ENCODE measurements at places on chromosomes 13 and 19.

DNA sequence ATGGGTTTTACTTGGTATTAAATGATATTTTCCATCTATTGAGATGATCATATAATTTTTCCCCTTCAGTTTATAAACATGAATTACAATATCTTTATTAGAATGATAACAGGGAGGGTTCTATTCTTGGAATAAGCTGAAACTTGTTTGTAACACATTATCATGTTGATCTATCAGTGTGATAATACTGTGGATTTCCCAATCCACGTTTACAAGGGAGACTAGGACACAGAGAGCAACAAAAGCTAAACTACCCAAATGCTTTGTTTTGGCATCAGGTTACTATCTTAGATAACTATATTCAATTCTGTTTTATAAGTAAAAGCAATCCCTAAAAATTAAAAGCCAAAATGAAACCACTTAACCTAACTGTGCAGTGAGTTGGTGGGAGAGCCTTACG, 92.5 kb downstream of the TUBGCP3 start:
- no peak for DNase-seq

DNA sequence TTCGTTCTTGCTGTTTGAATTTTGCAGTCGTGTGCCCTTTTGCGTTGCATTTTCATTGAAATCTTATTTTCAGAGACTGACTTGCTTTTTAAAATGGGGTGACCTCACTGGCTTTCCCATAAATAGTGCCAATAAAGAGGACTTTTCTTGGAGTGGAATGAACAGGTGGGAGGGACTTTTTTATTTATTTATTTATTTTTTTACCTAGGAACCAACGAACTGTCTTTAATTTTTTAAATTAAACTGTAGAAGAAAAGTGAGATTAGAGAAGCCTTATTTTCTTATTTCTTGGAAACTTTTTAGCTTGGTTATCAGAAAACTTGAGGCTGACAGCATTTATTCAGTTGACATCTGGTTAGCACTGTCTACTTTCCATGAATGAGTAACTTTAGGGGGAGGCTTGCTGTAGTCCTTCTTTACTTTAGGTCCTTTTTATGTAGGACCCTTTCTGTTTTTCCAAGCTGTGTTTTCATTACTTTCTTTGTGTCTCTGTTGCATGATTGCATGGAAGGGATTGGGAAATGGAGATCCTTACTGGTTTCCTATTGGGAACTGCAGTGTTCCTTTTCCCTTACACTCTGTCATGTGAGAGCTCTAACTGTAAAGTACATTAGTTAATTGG, 1.7 kb downstream of the SLAIN1 start:
- no peak for DNase-seq

DNA sequence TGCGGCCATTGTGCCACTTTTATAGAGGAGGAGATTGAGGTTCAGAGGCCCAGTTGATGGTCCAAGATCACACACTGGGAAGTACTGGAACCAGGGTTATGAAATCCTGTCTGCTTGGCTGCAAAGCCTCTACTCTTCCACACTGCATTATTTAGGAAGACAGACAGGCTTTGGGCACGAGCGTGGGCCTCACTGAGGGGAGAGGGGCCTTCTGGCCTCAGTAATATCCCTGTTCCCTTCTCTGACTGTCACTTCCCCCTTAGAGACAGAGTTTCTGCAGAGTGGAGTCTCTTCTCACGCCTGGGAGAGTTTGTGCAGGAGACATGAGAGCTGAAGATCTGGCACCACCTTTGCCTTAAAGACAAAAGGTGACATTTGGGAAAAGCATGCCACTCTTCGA, 49.0 kb upstream of the PNMA8B start:
- DNase-seq, result no peak

- no peak for DNase-seq
These were observed 87.8 kb downstream of the LMO7 start for GRCh38 chr13:75723901-75724300.

DNA sequence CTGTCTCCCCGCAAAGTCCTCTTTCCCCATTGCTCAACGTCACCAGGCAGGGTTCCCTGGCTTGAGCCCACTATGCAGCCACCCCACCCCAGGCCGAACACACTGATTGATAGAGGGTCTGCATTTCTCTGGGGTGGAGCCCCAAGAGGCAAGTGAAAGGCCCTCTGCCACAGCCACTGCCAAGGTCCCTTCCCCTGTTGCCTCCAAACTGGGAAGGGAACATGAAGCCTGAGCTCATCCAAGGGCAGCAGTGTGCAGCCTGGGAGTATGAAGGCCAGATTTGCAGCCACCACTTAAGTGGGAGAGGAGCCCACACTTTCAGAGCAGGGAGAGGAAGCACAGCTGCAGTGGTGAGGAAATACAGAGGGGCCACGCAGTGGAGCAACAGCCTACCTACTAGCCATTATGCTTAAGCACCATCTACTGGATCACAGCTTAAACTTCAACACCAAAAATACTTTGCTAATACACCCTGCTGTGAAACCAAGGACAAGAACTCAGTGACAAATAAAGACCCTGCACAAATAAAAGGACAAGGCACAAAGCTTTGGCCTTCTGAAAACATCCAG, 48.6 kb downstream of the UBL3 start:
- no peak for DNase-seq

DNA sequence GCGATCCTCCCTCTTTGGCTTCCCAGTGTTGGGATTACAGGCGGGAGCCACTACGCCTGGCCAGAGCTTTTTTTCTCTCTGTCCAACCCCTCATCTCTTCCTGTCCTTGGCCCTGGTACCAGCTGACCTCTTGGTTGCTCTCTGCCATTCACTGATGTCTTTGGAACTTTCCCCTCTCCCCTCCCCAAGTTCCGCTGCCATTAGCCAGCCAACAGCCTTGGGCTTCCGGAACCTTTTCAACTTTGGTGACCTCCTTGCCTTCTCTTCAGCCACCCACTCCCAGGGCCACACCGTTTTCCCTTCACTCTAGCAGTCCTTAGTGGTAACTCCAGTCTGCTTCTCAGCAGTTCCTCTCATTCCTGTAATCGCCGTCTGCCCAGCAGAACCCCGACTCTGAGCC, 4.3 kb downstream of the WTIP start:
- DNase-seq, result no peak

GRCh38 chr13:110407021-110407420, 99.9 kb downstream of the COL4A2 start:
- no peak for DNase-seq
